ENCODE measurements at places on chromosomes 5 and 9. TPM values are rescaled to one million over a fixed set of nuclear protein-coding genes. Genes with fewer than 3 reads are reported as not detected.

- no peak for DNase-seq
These were observed 15.0 kb downstream of the AK8 start for GRCh38 chr9:132863096-132863495.

DNA sequence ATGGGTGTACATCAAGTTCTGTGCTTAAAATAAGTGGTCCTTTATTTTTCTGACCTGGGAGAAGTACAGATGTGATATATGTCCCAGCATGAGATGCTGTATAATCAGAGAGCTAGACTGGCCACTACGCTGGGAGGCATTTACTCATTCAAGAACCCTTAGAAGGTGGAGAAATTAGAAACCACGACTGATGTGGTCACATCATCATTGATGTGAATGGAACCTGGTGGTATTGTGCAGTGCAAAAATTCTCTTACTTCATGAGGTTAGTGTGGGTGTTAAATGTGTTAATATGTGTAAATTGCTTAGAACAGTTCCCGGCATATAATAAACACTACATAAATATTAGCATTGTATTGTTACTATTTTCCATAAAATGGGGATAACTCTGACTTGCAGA, 69.5 kb upstream of the CKMT2 start:
- DNase-seq: no peak

GRCh38 chr9:103245369-103245768, 250.2 kb downstream of the CYLC2 start:
- no peak for DNase-seq

GRCh38 chr9:89597711-89598362, 7.0 kb upstream of the GADD45G start:
- no peak for DNase-seq

GRXCR2 gene
- total RNA-seq: not detected

- no peak for DNase-seq
These were observed 419.4 kb downstream of the ISL1 start for GRCh38 chr5:51802551-51803184.

ZNF879 gene
- total RNA-seq: not detected

- no peak for DNase-seq
These were observed 33.0 kb downstream of the FOXD1 start for GRCh38 chr5:73415617-73416016.

ASPN gene
- total RNA-seq: not detected

GRCh38 chr5:83665631-83666030, 55.0 kb downstream of the HAPLN1 start:
- no peak for DNase-seq

DNA sequence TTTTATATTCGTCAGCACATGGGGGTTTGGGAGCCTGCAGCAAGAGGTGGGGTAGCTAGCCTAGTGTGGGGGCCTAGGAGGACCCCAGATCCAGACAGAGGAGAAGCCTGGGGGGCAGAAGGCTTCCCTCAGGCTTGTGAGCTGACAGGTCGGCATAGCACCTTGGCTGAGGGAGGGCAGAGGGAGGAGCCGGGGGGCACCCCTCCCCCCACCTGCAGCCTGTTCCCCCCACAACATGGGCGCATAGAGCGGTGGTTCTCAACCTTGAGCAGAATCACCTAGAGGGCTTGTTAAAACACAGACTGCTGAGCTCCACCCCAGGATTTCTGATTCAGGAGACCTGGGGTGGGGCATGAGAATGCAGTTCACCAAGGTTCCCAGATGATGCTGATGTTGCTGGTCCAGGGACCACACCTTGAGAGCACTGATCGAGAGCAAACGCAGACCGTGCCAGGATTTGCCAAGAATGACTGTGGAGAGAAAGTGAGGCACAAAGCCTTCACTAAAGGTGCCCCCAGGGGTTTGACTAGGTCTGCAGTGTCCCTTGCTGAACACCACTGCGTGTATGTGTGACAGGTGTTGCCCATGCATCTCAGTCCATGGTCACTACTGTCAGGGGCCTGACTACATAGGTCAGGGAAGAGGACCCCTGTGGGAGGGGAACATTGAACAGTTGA, 163.3 kb downstream of the MACROH2A1 start:
- peak; percentile 34 for DNase-seq

GRCh38 chr9:22682961-22683699, 236.5 kb downstream of the DMRTA1 start:
- DNase-seq: peak; percentile 0

DNA sequence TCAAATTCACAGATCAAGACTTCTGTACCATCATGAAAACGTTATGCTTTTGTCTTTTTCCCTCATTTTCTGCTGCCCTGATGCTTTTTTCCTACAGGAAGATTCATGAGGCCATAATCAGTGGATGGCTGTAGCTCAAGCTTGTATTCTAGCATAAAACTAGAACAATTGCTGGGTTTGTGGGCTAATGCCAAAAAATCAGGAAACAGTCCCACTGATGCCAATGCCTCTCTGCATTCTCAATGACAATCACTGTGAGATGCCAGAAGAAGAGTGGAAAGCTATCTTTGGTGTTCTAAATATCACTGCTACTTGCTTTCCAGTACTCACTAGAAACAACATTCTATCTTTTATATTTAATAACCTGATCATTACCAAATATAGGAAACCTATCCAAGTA, 33.3 kb upstream of the FAM170A start:
- DNase-seq: no peak

GRCh38 chr9:129994882-129995281, 48.1 kb downstream of the FNBP1 start:
- DNase-seq: no peak

DNA sequence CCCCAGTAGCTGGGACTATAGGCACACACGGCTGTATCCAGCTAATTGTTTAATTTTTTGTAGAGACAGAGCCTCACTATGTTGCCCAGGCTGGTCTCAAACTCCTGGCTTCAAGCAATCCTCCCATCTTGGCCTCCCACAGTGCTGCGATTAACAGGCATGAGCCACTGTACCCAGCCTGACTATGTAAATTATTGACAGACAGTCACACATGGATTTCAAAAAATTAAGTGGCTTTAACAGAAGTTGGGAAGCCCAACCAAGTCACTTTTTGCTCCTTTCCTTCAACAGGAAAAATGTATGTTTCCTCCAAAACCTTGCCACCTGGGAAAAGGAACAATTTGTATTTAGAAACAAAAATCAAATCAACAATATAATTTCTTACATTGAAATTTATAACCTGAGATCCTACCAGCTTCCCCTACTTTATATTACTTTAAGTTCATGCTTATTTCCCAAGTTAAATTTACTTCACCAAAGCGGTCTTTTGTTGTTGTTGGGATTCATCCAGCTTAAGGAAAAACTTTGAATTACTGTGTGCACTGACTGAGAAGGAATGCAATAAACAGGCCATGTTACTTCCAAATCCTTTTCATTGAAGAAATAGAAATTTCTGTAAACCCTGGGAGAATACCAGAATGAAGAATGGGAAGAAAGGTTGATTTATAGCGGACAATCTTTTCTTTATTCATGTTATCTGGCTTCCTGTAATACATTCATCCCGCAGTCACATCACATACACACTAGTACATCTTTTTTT, 8.6 kb downstream of the PCA3 start:
- no peak for DNase-seq

DNA sequence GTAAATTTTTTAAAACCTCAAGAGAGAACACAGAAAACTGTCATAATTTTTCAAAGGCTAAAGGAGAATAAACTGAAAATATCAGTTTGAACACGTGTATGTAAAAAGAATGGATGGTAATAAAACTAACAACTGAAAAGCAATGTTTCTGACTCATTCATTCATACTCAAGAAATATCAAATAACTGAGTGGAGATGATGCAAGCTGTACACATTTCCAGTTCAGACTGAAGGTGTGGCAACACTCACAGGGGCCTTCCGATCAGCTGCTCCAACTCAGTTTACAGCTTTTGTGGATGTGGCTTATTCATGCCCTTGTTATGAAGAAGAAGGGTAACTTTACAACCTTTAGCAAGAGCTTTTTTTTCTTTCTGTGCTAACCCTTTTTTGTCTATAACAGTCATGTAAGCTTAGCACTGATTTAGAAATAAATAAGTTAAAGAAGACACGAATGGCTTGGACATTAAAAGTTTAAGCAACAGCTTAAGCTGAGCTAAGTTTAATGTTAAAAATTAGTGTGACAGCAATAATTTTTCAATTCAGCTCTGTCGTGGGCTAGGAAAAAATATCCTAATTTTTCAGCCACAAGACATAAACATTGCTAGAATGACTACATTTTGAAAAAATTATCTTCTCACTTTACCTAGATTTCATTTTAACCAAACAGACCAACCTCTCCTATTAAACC, 453.5 kb downstream of the RAB3C start:
- DNase-seq: peak; percentile 54

PAEP gene
- total RNA-seq: not detected

GRCh38 chr9:85676790-85677189, 65.0 kb downstream of the AGTPBP1 start:
- DNase-seq: no peak

GRCh38 chr9:86402591-86402990, 48.4 kb upstream of the TUT7 start:
- DNase-seq: no peak

GRCh38 chr9:119159386-119159785, 209.8 kb downstream of the BRINP1 start:
- DNase-seq: no peak

DNA sequence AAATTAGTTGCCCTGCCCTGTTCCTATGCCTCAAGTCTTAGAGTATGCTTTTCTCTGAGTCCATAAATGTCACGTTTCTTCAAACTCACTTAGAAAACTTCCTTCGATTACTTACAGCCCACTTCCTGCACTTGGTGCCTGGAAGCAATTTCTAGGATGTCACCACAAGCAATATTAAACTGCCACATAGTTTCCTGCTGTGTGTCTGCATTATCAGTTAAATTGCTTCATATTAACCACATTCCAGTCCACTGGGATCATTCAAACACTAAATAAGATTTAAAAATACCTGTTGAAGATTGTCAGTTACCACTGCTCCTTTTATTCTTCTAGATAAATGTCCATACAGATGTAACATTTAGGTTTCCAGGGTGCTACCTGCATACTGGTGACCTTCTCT, 4.1 kb downstream of the DENND1A start:
- no peak for DNase-seq

DNA sequence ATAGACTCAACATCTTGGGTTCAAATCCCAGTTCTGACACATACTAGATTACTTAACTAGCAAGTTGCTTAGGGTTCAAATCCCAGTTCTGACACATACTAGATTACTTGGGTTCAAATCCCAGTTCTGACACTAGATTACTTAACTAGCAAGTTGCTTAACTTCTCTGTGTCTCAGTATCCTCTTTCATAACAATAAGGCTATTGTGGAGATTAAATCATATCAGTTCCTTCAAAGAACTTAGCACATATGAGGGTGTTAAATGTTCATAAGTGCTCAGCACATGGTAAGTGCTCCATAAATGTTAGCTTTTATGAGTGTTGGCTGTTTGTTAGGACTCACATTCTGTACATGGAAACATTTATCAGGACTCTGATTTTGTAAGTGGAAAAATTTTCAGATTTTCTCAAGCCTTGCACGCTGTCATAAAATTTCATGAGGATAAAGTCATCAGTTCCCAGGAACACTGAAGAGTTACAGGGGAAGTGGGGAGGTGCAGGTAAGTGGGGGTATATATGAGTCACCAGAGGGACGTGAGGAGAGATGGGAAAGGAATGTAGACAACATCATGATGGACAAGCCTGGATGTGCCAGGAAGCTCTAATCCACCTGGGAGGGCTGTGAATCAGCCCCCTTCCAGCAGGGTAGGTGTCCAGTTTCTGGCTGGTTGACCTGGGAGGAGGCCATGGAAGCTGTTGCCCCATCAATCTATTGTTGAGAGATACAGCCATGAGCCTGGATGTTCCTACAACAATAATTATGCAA, 532.2 kb upstream of the WWC1 start:
- peak; percentile 48 for DNase-seq

PHF2 gene
- 14.3 TPM for total RNA-seq

- no peak for DNase-seq
These were observed 52.6 kb upstream of the FANCC start for GRCh38 chr9:95370064-95370463.

MSMP gene
- total RNA-seq: not detected

DNA sequence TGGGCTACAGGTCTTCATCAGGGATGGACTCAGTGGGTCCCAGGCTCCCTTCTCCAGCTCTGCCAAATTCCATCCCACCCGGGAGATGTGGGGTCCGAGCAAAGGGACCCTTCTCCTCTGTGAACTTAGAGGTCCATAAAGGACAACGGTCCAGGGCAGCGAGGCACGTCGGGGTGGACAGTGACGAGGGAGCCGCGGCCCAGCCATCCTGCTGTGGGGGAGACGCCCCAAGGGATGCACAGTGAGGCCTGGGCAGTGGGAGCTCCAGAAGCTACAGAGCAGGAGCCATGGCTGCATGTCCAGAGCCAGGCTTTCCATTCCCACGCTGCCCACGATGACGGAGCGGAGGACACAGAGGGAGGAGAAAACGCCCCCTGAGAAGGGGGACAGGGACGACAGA, 107.5 kb upstream of the PPP1R26 start:
- DNase-seq: no peak

- no peak for DNase-seq
These were observed 32.8 kb upstream of the SMIM32 start for GRCh38 chr5:136225796-136226195.

- DNase-seq: no peak
These were observed 36.2 kb upstream of the TTC1 start for GRCh38 chr5:159972538-159973362.

DNA sequence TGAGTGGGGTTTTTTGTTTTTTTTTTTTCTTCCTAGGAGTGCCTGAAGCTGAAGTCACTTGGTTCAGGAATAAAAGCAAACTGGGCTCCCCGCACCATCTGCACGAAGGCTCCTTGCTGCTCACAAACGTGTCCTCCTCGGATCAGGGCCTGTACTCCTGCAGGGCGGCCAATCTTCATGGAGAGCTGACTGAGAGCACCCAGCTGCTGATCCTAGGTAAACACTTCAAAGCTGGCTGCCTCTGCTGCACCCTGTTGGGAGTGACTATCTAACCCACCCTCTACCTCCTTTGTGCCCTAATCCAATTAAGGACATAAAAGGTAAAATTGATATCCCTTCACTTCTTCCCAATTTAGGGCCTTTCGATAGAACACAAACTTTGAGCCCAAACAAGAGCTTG, 206.8 kb downstream of the SAXO1 start:
- no peak for DNase-seq

CKMT2 gene
- total RNA-seq: not detected

DNA sequence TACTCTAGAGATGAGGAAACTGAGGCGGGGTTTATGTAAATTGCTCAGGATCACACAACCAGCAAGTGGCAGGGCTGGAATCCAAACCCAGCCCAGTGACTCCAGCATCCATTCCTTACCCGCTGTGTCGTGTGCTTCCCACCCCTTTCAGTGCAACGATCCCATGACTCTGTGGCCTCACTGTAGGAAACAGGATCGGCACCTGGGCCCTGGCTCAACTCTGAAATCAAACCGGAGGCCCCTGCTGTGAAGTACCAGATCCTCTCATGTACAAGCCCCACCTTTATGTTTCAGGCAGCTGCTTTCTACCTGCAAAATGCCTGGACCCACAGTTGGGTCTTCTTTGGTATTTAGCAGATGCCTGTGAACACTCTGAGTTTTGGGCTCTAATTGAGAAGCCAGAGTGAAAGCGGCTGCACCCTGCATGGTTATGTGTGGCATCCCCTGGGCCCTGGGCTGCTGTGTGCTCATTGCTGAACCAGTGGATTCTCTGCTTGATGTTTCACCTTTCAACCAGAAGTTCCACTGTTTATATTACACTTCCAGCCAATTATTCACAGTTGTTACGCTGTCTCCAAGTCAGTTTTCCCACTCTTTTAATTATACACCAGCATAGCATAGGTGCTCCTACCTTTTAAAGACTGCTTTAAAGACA, 36.7 kb downstream of the ABLIM3 start:
- DNase-seq: no peak

Measured in SJSA1 (cell line).